Muscle of leg (tissue), 16 donors: ENCODE measurements at places on chromosomes 5 and 9.

- DNase-seq: no peak
These were observed 52.1 kb upstream of the NOTCH1 start for GRCh38 chr9:136597965-136598364.

- no peak for DNase-seq
These were observed 13.0 kb upstream of the TPM2 start for GRCh38 chr9:35702696-35703095.

GRCh38 chr5:122516432-122516743 lies 204.4 kb downstream of the SNCAIP start:
- no peak for DNase-seq

DNA sequence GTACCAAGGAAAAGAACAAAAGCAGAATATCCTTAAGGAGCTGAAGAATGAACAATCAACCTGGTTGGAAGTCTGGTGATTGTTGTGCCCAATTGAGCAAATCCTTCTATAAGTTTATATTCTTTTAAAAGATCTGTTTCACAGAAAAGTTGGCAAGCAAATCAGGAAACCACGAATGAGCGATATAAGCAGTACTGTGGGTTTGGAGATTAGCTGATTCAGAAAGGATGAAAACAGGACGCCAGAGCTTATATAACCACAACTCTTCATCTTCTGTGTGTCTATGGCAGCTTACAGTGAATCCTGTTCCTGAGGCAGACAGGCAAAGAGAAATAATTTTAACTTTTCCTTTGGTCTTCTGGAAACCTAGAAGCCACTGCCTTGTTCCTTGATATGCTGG lies 61.7 kb downstream of the SLC38A9 start:
- no peak for DNase-seq

DNA sequence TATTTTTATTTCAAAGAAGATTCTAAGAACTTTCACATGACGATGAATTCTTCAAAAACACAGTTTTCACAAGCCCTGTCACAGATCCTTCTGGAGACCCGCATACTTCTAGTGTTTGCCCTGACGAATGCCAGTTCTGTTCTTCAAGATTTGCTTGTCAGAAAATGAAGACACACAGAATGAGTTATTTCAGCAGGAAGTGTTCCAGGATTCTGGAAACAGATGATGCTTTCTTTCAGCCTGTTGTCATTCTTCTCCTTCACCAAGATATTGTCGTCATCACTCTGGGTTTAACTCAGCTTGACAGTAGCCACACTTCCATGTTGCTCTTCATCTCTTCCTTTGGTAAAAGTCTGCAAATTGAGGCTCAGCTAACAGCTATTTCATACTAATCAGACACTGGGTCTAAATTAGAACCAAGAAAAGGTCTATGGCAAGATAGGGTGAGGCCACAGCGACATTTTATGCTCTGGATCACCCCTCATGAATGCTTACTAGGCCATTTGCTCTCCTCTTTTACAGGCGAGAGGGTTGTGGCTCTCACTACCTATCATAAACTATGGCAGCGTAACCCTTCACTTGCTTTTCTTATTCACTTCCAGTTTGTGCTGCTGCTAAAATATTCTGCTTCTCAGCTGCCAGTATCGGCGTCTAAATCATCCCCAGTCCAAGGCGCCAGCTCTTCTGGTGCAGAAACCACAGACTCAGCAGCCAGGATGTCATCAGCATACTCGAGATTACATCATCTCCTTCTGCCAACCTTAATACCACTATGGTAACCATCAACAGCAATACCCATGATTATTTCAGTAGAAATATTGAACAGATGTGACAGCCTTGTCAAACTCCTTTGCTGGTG lies 159.6 kb upstream of the TBCA start:
- DNase-seq: no peak

- DNase-seq: peak; percentile 38
These were observed 311.0 kb downstream of the AGTPBP1 start for GRCh38 chr9:85430659-85431338.

DNA sequence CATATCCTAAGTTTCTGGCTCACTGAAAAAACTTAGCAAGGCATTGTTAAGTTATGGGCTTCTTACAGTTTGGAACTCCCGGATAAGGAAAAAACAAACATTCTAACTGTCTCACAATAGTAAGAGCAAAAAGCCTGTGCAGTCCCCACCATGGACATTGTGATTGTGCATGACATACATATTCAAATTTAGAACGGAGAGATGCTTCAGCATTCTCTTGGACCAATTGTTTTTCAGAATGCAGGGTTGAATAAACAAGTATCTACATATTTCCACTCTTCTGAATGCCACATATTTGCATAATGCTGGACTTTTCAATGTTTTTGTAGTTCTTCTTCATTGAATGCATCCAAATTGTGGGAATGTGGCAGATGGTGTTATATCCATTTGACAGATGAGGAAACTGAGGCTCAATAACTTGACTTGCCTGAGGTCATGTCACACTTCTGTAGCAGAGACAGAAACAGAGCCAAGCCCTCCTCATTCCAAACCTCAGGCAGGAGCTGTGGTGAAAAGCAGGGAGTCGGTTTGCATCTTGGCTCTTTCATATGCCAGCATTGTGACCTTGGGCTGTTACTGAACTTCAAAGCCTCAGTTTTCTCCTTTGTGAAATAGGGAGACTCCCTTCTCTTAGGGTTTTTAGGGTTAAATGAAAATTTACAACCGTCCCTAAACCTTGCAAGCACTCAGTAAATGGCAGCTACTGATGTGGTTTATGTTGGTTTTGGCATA lies 95.1 kb downstream of the IQGAP2 start:
- DNase-seq: no peak

GRCh38 chr9:36318212-36318802 lies 60.1 kb upstream of the GNE start:
- DNase-seq: peak; percentile 20

DNA sequence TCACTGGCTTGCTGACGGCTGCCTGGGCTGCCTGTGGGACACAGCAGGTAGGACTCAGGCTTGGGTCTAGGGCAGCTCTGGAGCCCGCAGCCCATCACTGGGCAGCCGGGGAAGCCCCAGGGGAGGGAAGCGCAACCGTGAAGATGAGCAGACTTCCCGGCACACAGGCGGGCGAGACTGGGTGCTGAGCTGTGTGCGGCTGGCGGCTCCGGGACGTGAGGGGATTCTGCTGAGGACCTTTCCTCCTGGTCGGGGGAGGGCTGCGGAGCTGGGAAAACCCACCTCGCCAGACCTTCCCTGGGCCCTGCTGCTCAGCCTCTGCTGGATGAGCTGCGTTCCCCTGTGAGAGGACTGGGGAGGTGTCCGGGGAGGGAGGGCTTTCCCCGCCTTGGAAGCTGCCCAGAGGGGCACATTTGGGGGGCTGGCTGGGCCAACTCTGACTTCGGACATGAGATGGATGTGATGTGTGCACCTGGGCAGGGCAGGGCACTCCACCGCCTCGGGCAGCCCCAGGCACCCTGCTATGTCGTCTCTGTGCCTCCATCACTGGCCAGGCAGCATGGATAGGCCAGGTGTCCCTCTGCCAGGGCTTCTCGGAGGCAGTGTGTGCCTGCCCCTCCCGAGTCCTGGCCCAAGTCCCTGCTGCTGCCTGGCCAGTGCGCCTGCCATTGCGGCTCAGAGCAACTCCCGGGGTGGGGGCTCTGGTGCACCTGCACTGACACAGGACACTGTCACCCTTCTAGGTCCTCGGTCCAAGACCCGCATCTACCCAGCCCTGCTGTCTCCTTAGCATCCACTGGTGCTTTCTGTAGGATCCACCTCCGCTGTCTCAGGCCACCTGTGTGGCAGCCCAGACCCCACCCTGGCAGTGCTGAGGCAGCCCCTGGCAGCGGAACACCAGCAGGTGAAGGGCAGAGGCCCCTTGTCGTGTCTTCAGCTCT lies 66.4 kb downstream of the COL5A1 start:
- no peak for DNase-seq

GRCh38 chr9:132221941-132222340 lies 60.1 kb downstream of the NTNG2 start:
- DNase-seq: no peak
